ENCODE measurements at places on chromosomes 7 and 10.
A peak's percentile ranks its signal among the peaks of the same experiment; 100 is the strongest.

DNA sequence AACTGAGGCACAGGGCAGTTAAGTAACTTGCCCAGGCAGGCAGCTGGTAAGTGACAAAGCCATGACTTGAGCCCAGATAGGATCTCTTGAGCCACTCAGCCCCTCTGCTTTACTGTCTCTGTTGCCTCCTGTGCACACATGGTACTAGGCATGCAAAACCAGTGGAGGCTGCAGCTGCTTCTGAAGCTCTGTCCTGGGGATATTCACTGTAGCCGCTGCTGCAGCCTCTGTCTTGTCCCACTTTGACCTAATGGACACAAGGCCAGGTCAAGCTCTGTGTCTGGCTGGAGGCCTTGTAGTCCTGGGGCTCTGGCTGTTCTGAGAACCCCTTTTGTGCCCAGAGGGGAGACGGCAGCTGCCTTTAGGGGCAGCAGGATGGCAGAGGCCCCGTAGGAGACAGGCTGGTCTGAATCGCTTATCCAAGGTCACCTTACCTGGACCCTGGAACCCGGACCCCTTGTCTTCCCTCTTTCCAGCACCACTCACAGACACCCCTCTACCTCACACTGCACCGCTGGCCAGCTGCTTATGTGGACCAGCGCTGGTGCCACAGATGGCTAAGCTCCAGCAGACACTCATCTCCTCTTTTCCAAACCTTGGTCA is 57.6 kb downstream of the TSPAN15 start:
- DNase-seq: no peak

- no peak for DNase-seq
These were observed 3.0 kb downstream of the ASZ1 start for GRCh38 chr7:117424090-117424829.

- DNase-seq: no peak
These were observed 291.9 kb downstream of the DOCK4 start for GRCh38 chr7:111914291-111914690.

DNA sequence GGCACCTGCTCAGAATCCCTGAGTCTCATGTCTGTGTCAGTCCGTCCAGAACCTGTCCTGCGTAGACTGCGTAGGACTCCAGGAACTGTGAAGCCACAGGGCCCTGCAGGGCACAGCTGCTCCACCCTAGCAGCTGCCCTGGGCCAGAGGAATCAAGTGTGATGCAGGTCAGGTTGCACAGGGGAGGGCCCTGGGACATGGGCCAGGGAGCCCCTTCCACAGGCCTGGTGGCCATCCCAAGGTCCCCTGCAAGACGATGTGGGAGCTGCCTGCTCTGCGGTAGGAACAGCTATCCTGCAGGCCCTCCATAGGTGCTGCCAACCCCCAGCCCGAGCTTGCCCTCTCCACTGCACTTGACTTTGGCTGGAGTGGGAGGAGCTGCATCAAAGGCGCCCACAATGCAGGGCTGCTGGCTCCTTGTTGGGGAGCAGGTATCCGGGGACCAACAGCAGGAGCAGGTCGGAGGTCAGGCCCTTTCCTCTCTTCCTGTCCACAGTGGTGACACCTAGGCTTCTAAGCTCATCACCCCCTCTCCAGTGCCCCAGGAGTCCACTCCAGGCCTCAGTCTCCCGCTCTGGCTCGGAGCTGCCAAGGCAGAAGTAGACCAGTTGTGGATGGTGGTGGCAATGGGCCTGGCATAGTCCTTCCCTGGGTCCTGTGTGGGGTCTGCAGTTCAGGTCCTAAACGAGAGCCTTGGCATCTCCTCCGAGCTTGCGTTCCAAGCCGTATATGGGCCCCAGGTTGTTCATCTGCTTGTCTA is 149.1 kb downstream of the MAPK8 start:
- DNase-seq: no peak

GRCh38 chr7:64562626-64563278 is at the start of gene ZNF680:
ZNF680 (minus strand) TSS chr7:64563071; CDS start chr7:64562954, 117 bp downstream.
- peak; percentile 57 for DNase-seq

Data from SK-N-MC (cell line).